GM12864 (cell line): ENCODE measurements at places on chromosomes 7 and 10.

DNA sequence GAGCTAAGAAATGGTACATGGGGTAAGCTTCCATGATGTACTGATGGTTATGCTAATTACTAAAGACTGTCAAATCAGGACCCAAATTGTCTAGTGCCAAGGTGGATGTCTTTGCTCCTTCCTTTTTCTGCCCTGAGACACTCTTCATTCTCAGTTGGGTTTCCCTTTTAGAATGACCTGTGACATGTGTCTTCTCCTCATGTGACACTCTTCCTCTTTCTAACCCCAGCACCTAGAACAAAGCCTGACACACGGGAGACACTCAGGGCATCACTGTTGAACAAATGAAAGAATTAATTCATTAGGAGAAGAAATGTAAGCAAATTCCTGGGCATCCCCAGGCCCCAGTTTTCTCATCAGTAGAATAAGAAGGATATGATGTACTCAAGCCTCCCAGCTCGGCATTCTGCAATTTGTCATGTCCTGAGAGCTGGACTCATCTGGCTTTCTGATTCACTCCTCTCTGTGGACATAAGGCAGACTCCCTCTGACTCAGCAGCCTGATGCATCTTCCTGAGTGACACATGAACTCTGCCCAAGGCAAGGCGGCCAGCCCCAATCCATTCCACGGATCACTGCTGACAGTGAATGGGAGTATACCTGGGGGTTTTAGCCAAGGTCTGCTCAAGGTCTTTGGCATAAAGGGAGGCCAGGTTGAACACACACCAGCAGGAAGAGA is 473.8 kb downstream of the KCNMA1 start:
- DNase-seq = no peak

- no peak for DNase-seq
These were observed 230.7 kb downstream of the KCNMA1 start for GRCh38 chr10:77406764-77407430.

GRCh38 chr10:77428691-77429395 is 208.8 kb downstream of the KCNMA1 start:
- no peak for DNase-seq

- DNase-seq = no peak
These were observed 43.4 kb downstream of the GLRX3 start for GRCh38 chr10:130179640-130180039.

GRCh38 chr7:123241809-123242208 is 42.0 kb upstream of the SLC13A1 start:
- DNase-seq = no peak

- no peak for DNase-seq
These were observed 402 bp downstream of the MAFK start for GRCh38 chr7:1530946-1531262.

GRCh38 chr7:81484261-81484660 is 285.6 kb downstream of the HGF start:
- DNase-seq = no peak

GRCh38 chr10:7561985-7562384 is 104.8 kb downstream of the ITIH5 start:
- DNase-seq = no peak

GRCh38 chr7:27251652-27252590 is 9.3 kb downstream of the EVX1 start:
- DNase-seq = no peak

- DNase-seq = no peak
These were observed 39.0 kb downstream of the DOCK1 start for GRCh38 chr10:126944191-126944590.

DNA sequence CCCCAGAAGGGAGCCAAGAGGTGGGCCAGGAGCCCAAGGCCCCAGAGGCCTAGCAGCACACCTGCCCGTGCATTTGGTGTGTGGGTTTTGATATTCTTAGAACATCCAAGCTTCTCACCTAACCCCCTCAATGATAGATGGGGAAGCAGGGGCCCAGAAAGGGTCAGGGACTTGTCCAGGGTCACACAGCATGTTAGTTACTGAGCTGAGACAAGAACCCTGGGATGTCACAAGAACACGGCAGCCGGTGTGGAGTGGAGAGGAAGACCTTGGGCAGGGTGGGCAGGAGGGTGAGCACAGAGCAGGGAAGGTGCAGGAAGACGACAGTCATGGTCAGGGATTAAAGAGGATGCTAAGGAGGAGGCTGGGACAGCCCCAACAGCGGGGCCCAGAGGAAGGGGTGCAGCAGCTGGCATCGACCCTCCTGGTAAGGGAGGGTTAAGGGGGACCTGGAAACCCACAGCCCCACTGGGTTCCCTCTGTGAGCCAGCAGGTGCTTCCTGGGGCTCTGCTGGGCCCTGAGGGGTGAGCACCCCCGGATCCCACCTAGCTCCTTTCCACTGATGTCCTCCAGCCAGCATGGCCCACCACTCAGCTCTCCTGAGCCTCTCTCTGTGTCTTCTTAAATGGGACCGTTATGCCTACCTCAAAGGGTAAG is 44.4 kb downstream of the UNC5B start:
- no peak for DNase-seq

- no peak for DNase-seq
These were observed 95.8 kb upstream of the AGBL3 start for GRCh38 chr7:134890246-134891240.

GRCh38 chr7:93575555-93576399 is 1.3 kb upstream of the CALCR start:
- no peak for DNase-seq

- DNase-seq = peak; percentile 5
These were observed 290.8 kb downstream of the NXPH1 start for GRCh38 chr7:8724080-8724718.

DNA sequence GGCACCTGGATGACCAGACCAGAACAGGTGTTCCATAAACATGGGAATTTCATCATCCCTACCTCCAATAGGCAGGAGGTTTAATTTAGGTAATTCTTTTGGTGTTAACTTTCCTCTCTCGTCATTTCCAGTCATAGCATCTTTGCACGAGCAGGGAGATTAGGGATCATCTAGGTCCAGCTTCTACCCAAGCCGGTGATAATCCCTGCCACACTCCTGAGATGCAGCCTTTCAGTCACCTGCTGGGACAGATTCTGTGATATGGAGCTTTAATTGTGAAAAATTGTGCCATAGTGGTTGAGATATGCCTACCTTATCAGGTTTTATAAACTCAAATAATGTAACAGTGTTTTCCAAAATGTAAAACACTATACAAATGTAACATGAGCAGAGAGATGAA is 191.8 kb upstream of the AOAH start:
- no peak for DNase-seq

GRCh38 chr10:85643171-85643844 is 723.3 kb downstream of the GRID1 start:
- no peak for DNase-seq
